ENCODE measurements at places on chromosomes 3 and 15.
A peak's percentile ranks its signal among the peaks of the same experiment; 100 is the strongest.

DNA sequence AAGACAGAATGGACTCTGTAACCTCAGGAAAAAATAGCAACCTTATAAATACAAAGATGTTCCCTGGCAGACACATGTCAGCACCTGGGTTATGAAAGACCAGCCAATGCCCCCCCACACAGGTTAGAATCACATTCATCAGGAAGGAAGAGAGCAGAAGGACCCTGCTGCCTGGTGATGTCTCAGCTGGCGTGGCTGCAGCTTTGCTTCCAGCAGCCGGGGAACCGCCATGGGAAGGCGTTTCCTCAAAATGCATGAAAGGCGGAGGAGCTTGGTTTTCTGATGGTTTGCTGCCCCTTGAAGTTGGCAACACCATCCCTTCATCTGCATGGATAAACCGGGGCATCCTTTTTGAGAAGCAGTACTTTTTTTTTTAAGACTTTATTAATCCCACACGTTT, 10.9 kb upstream of the NSMCE3 start:
- no peak for DNase-seq

GRCh38 chr3:155110022-155110421, 29.9 kb downstream of the MME start:
- no peak for DNase-seq

DNA sequence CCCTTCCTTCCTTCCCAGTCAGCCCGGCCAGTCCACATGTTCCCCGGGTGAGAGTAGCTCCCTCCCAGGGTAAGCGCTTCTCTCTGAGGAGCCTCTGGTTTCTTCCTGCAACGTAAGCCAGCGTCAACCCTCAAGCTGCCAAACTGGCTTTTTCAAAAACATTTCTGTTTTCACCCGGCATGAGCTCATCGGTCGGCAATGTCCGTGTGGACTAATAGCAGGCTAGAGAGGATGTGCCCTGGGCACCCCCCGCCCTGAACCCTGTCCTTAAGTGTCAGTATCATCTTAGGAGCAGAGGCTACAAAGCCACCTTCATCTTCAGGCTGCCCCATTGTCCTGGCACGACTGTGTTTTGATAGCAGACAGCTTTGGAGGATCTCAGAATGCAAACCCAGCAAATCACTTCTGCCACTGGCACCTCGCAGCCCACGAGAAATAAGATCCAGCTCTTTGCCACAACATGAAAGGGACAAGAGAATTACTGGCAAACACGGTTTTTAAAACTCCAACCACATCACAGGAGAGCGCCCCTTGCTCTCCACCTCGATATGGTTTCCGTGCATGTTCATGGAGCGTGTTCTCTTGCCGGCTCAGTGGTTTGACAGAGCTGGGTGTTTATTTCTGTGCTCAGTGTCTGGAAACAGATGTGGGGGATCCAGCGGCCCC, 9.9 kb downstream of the ALDH1A3 start:
- peak; percentile 88 for DNase-seq

GRCh38 chr3:173066044-173067004, 74.7 kb downstream of the SPATA16 start:
- no peak for DNase-seq

DNA sequence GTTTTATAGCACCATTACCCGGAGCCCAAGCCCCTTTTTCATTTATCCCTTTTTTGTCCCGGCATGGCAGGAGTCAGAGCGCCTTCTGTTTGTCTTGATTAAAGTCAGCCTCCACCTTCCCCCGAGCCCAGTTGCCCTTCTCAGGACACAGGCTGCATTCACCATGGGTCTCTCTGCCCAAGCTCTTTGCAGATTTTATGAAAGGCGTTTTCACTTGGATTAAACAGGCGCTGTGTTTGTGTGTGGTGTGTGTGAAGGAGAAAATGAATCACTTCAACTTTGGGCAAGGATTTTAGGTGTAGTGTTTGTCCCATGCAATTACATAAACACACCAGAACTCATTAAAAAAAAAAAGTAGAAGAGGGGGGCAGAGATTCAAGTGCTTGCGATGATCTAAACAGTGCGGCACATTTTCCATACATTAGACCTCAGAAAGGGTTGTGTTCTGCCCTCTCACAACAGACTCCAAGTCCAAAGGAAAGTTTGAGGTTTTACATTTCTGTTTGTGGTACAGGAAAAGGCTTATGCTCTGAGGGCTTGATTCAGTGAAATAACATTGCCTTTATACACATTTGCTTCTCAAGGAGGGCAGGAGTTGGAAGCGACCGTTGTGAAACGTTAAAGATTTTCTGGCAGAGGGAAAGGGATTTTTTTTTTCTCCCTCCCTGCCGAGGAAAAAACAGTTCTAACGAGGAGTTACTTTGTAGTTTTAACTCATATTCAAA, 14.5 kb upstream of the IL16 start:
- DNase-seq: no peak

DNA sequence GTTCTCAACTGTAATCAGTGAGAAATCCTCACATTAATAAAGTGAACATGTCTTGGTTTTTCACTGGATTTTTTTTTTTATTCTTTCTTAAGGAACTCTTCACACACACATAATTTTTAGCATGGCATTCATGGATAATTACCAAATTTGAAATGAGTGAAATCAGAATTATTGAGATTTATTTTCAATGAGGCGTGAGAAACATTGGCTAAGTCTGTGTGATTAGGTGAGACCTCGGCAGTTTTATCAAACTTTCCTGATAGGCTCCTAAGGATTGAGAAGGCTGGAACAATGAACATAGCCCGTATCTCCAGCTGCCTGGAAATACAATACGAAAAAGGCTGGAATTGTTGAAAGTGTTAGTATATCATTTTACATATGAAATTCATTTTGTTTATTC, 35.5 kb downstream of the MDFIC2 start:
- DNase-seq: no peak

DNA sequence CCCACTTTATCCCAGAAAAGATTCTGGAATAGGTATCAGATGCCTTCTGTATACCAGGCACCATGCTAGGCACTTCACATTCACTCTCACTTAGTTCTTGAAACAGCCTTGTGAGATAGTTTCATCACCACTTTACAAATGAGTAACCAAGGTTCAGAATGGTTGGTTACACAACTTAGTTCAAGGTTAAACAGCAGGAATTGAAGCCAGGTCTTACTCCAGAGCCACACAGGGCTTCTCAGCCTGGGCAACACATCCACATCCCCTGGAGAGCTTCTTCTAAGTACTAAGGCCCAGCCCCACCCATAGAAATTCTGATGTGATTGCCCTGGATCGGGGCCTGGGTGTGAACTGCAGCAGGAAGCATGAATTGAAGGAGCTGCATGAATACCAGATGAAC, 18.6 kb downstream of the WHAMM start:
- no peak for DNase-seq

DNA sequence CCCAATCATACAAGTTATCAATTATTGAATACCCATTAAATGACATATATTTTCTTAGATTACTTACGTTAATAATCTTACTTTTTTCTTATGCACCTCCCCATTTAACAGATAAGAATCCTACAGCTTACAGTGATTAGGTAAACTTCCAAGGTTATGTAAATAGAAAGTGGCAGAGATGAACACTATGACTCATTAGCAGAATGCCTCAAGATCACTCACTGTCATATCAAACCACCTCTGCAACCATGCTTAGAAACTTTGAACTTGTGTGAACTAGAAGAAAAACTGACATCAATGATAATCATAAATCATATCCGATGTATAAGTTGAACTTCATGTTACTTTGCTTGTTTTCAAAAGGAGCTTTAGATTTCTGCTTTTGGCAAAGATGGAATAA, 911.6 kb upstream of the ARPP21 start:
- no peak for DNase-seq

DNA sequence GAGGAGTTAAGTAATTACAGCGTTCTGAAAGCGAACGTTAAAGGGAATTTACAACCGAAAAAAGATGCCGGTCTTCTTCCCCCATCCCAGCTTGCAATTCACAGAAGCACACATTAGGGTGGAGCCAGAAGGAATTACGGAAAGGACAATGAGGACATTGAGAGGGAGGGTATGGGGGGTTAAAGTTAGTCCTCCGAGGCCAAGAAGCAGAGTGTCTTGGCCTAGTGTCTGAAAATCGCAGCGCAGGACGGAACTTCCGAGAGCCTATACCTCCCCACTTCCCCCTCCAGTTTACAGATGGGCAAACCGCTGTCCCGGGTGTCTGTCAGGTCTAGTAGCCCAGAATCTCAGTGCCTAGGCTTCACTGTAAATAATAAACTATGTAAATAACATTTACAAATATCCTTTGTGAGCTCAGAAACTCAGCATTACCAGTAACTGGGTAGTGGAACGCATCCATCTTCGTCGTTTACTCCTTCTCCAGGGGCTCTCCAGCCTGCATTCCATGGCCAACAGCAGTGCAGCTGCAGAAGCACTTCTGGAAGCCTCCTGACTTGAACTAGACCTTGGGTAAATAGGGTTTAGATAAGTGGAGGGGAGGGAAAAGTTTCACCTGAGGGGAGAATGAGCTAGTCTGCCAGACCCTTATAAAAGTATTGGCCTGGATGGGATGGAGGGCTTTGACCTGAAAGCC, 922 bp downstream of the ADPRH start:
- peak; percentile 69 for DNase-seq

GRCh38 chr3:138456961-138457862, 22.8 kb downstream of the ESYT3 start:
- no peak for DNase-seq

- no peak for DNase-seq
Measured at GRCh38 chr3:149936812-149937230, 33.9 kb downstream of the PFN2 start.

- DNase-seq: no peak
Measured at GRCh38 chr3:52973806-52974205, 72.1 kb downstream of the SFMBT1 start.

- DNase-seq: no peak
Measured at GRCh38 chr15:77018796-77019505, 24.0 kb downstream of the PSTPIP1 start.

DNA sequence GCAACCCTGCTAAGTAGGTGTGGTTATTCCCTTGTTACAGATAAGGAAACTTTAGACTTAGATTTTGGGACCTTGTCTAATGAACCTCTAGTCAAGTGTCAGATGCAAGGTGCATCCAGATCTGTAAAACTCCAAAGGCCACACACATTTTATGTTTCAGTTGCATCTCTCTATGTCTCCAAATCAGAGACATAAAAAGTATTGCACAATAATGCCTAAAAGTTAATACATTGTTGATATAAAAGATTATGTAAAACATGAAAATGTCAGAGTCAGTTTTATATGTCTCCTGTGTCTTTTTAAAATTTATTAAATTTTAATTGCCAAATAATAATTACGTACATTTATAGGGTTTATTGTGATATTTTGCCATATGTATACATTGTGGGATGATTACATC, 408.5 kb downstream of the NTRK3 start:
- DNase-seq: no peak

GRCh38 chr15:93308026-93308690, 219.1 kb upstream of the RGMA start:
- DNase-seq: no peak

DNA sequence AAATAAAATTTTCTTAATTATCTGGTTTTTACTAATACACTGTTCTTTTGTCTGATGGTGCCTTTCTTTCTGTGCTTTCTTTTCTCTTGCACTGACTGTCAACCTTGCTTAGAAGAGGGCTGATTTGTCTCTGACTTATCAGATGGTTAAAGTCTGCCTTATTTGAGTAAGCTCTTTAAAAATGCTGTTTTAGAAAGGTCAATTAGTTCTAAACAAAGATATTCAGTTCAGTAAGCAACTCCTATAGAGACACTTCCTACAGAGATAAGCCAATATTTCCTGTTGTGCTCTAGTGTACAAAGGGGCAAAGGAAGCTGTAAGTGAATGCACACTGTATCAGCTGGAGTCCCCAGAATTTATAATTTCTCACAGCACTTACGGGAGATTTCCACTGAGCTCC, 153.4 kb upstream of the TSPAN3 start:
- DNase-seq: no peak

GRCh38 chr3:133574260-133574881, 885 bp downstream of the CDV3 start:
- DNase-seq: peak; percentile 93

- DNase-seq: no peak
Measured at GRCh38 chr15:48281674-48282073, 49.6 kb upstream of the DUT start.

DNA sequence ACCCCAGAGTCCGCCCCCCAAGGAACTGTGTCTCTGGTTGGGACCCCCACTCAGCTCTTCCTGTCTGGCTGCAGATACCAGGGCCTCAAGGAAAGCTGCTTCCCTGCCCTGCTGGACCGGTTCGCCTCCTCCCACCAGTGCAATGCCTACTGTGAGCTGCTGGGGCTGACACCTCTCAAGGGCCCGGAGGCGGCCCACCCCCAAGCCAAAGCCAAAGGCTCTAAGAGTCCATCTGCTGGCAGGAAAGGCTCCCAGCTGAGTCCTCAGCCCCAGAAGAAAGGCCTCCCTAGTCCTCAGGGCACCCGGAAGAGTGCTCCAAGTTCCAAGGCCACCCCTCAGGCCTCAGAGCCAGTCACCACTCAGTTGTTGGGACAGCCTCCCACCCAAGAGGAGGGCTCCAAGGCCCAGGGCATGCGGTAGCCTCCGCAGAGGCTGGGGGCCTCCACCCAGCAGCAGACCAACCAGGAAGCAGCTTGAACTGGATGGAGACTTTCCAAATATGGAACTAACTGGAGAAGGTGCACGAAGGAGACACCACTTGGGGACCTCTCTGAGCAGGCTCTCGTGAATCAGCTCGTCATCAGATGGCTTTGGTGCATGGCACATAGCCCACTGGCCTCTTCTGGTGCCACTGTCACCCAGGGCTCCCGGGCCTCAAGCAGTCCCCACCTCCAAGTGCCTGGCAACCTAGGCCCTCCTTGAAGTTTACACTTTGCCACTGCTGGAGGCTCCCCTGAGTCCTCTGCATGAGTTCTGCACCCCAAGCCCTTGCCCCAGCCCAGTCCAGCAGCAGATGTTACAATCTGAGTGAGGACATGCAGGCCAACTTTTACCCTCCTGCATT, 16.2 kb upstream of the SLC28A1 start:
- DNase-seq: no peak

DNA sequence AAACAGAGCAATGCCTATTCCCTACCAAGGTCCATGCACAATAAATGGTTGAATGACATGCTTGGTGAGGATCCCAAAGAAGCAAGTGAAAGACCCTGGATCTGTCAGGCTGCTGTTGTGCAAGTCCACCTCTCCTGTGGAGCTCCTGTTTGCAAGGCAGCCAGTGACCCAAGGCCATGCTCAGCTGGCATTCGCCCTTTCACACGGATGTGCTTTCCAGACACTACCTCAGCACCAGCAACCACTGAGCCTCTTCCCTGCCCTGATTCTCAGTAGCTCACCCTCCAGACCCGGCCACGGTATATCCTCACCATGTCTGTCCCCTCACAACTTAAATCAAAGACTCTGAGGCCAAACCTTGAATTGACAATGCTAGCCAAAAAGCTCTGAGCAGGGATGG, 23.3 kb downstream of the WWTR1 start:
- DNase-seq: no peak

Measured in right cardiac atrium (tissue), 5 donors.